ENCODE measurements at places on chromosomes 1 and 21. TPM values are rescaled to one million over a fixed set of nuclear protein-coding genes. Genes with fewer than 3 reads are reported as not detected.

PPIAL4G gene
- polyA plus RNA-seq, result under 0.01 TPM

BSND gene
- 0.04 TPM for polyA plus RNA-seq

RHBDL2 gene
- polyA plus RNA-seq, result 0.35 TPM

SAMD13 gene
- polyA plus RNA-seq, result 5.9 TPM

IL20 gene
- 0.13 TPM for polyA plus RNA-seq

OR6N1 gene
- not detected for polyA plus RNA-seq

DNA sequence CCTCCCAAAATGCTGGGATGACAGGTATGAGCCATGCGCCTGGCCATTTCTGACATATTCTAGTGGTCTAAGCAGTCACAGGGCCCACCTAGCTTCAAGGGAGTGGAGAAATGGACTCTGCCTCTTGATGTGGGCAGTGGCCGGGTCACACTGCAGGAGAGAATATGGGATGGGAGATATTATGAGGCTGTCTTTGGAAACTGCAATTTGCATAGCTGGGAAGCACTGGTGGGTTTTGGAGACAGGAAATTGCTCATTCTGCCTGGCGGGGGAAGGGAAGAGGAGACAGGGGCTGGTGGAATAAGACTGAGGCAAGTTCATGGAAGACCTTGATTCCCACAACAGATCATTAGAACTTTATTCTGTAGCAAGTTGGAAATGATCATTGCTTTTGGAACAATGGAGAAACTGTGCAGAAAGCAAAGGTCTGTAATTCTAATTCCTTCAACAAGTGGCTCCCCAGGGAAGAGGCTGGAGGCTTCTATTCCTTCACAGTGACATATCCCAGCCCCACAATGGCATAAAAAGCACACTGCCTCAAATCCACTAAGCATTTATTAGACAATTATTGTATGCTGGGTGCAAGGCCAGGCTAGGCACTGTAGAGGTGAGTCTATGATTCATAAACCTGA is 10.5 kb downstream of the NCMAP start:
- no peak for DNase-seq

DNA sequence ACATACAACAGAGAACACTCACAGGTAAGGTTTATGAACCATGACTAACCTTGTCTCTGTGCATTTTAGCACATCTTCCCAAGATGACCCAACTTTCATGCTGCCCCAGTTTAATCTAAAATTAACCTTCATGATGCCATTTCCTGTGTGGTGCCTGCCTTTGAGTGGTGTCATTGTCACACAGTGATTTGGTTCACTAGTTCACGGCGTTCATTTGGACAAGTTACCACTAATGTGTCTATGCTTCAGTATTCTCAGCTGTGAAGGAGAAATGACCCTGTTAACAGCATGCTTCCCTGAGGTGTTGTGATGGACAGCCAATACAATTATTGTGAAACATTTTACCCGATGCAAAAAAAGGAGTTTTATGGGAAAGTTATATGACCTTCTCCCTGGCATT is 693.1 kb downstream of the RWDD3 start:
- no peak for DNase-seq

DNA sequence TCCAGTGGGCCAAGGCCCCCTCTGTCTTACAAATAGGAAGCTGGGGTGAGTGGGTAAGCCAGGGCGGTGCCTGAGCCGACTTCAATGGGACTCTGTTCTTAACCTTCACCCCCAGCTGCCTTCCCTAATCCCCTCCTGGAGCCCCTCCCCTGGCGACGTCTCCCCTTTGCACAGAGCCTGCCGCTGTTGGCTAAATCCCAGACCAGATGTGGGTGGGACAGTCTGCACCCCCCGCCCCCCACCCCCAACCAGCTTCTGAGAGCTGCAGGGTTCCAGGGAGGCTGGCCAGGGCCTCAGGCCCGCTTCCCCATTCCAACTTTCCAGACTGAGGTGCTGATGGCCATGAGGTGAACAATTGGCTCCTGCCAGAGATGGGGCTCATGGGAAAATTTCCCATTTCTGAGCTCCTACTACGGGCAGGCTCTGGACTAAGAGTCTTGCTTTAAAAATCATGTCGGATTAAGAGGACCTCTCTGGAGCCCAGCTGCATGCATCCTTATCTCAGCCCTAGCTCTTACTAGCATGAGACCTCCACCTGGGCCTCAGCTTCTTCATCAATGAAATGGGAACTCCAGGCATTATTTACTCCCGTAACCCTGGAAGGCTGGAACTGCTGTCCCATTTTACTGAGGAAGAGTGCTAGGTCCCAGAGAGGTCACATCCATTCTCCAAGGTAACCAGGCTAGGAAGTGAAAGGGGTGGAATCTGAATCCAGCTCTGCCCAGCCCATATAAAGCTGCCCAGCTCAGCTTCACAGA is 6.4 kb downstream of the COL8A2 start:
- no peak for DNase-seq

GRCh38 chr1:185260611-185261010 is 56.4 kb downstream of the IVNS1ABP start:
- no peak for DNase-seq

- no peak for DNase-seq
Measured at GRCh38 chr1:154628121-154628405, 20.1 kb upstream of the ADAR start.

DNA sequence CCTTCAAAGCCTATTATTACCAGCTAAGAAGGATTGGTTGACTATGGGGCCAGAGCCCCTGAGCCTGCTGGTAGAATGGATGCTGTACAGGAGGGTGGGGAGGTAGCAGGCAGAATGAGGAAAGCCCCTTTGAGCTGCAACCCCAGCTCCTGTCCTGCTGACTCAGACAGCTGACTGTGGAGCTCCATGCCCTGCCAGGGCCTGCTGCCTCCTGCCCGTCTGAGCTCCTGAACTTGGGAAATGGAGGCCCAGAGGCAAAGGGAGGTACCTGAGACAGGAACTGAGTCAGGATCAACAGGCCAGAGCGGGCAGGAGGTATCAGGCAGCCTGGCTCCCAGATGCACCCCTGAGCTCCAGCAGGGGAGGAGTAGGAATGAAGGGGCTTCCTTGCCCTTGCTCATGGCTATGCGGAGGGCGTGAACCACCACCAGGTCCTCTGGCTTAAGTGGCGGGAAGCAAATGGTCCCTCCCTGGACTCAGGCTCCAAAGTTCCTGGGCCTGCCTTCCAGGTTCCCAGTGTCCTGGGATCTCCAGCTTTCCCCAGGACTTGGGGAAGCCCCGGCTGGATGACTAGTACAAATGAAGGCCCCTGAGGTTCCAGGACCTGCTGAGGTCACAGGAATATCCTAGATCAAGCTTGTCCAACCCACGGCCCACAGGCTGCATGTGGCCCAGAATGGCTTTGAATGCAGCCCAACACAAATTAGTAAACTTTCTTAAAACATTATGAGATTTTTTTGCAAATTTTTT is 3.9 kb upstream of the SFN start:
- no peak for DNase-seq

DNA sequence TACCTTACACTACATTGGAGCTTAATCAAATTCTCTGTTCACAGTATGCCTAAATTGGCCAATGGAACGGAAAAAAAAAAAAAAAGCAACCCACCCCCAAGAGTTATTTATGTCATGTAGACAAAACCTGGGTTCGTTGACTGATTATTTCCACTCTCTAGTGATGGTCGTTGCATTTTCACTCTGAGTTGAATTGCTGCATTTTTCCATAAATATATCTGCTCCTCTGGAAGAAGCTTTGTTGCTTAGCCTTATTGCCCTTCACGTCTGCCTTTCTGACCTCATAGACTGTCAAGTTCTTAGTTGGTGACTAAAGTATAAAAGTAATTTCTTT is 90.2 kb upstream of the RUNX1 start:
- DNase-seq, result no peak

GRCh38 chr1:203316626-203317093 is 11.3 kb downstream of the BTG2 start:
- DNase-seq, result no peak

GRCh38 chr1:176752505-176752904 is 289.5 kb downstream of the PAPPA2 start:
- no peak for DNase-seq

- DNase-seq, result no peak
Measured at GRCh38 chr1:173997791-173998190, 24.4 kb downstream of the RC3H1 start.

DNA sequence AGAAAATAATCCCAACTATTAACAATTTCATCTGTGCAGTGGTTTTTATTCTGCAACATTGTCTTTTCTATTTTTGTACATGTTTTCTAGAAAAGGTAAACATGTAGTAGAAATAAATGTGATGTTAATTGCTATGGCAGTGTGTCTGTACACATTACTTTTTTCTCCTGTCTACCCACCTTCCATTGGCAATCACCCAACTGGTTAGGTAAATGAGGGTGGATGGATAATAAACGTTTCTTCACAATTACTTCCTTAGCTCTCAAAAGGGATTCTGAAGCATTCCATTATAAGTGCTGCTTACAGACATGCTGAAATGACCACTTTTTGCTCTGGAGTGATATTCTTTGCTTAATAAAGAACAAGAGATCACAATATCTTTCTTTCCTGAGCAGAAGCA is 61.4 kb downstream of the MAGI3 start:
- no peak for DNase-seq

DNA sequence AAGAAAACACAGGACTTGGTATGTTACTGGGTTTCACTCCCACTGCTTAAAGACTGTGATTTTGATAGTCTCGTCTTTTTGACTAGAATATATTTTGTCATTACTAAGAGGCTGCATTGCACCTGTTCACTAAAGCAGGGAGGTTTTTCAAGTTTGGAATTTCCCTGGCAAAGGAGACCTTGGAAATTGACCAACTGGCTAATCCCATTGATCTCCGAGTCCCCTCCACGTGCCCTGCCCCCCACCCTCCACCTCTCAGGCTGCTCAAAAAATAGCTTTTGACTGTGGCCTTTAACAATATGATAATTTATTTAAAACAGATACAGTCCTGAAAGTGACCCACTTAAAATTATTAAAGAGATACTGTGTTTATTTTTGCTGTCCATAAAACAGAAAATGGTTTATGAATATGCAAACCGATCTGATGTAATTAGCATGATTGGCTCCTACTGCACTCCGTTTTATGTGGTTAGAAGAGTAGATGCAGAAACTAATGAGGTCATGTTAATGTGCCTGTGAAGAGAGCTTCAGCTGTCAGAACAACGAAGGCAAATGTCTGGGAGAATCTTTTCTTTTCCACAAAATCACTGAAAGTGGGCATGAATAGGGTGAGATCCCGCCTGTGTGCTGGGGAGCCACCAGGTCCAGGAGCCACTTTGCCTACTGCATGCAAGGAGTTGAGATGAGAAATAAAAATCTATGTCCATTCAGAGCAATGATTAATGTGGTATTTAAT is 361.5 kb downstream of the RRAGC start:
- DNase-seq, result no peak

All from adrenal gland (tissue), 19 donors.